ENCODE measurements at places on chromosomes 13 and 19.

DNA sequence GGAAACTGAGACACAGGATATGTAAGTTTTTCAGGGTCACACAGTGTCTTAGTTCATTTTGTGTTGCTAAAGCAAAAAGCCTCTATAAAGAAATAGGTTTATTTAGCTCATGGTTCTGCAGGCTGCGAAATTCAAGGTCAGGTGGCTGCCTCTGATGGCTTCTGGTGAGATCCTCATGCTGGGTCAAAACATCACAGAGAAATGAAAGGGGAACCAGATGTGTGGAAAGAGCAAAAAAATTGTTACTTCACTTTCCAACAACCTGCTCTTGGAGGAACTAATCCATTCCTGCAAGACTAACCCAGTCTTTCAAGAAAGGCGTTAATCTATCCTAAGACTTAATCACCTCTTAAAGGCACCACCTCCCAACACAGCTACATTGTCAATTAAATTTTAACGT, 64.2 kb upstream of the UBL3 start:
- DNase-seq: no peak

DNA sequence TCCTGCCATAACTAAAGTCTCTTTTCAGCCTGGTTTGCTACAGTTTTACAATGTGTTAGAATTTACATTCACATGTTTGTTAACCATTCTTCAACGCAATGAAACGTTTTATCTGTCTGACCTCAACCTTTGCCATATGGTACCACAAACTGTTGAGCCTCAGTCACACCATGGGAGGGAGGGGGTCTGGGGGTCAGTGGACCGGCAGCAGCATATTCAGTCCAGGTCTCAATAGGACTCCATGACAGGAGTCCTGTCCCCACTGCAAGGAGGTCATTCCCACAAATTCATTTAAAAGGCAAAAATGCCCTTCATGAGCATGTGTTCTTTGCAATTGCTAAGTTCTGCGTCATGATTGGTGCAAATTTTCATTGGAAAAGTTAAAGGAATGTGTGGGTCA, 66.6 kb upstream of the OLFM4 start:
- DNase-seq: no peak

DNA sequence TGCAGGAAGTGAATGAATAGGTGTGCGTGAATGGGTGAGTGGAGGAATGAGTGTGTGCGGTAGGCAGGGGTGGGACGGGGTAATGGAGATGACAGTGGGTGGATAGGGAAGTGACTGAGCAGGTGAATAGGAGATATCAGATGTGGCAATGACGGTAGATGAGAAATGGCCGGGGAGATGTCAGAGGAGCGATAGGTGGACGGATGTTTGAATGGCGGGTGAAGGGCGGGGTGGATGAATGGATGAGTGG, 1.5 kb downstream of the TTC9B start:
- DNase-seq: no peak

DNA sequence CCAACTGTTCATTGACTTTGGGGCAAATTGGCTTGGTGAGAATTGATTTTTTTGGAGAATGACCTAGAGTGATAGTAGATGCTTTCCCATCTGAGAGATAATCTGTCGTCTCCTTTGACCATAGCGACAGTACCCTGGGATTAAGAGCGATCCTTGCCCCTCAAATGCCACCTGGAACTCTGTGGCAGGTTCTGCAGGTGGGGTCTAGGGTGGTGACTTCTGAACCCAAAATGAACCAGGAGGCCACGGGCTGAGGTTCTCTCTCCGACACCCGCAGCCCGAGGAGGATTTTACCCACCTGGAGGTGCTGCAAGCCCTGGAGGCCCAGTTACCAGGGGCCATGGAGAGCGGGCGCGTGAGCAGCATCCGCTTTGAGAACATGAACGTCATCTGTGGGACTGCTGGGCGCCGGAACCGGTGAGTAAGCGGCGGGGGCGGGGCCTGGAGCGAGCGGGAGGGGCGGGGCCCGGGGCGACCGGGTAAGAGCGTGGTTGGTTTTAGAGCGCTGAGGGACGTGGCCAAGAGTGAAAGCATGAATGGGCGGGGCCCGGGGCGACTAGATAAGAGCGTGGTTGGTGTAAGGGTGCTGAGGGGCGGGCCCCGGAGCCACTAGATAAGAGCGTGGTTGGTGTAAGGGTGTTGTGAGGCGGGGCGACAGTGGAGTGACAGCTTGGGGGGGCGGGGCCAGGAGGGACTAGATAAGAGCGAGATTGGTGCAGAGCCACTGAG, 8.6 kb downstream of the C19orf81 start:
- DNase-seq: peak; percentile 83
